ENCODE measurements at places on chromosomes 1 and 21.

DNA sequence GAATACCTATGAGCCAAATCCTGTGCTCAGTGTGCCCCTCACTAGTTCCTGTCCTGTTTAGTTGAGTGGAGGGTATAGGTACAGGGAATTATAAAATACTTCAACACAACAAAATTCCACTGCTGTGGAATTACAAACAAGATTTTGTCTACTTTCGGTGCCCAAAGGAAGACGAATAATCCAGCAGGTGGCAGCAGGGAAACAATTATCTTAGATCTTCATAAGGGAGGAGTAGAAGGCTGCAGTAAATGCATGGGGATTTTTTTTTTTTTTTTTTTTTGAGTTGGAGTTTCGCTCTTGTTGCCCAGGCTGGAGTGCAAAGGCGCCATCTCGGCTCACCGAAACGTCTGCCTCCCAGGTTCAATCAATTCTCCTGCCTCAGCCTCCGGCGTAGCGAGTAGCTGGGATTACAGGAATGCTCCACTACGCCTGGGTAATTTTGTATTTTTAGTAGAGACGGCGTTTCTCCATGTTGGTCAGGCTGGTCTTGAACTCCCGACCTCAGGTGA is 2.0 kb upstream of the PIP5K1A start:
- no peak for DNase-seq

DNA sequence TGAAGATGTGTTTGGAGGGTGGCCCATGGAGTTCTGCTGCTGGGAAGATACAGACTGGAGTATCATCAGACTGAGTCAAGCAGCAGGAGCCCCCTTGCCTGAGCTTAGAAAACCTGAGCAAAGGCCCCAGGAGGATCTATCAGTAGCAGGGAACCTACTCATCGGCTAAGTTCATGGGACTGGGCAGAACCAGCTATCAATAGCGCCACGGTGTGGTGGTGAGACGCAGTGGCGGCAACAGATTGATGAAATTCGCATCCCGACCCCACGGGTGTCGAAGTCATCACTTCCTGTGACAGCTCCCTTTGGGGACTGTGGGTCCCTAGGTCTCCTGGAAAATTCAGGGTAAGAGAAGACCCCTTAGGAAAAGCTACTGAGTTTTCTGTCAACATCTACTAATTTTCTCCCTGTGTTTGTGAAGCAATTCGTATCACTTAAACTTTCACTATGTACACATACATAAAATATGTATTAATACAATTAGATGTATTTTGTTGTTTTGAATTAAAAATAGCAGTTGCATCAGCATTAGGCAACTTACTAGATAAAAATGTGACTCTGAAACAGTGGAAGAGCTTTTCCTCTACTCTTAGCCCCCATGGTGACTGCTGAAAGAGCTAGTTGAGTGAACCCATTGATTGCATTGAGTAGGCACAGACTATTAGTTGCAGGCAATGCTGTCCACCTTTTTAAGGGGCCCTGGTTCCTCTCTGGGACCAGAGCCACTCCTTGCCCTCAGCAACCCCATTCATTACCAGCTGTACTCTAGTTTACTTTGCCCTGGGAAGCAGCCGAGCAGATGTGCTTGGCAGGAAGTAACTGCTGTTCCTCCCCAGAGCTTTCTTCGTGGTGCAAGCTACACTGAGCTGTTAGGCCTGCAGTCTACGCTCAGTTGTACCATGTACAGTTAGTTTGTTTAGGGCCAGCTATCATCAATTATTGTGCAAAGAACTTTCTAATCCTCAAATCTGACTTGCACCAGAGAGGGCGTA is 7.3 kb upstream of the CACNA1S start:
- no peak for DNase-seq

- DNase-seq = no peak
Observed at GRCh38 chr1:37809942-37810341, 1.9 kb upstream of the YRDC start.

- DNase-seq = no peak
Observed at GRCh38 chr21:14866859-14867765, 197.7 kb downstream of the NRIP1 start.

- DNase-seq = no peak
Observed at GRCh38 chr1:64744492-64745180, at the start of gene RAVER2. Gene RAVER2 (plus strand): TSS chr1:64745075. CDS start chr1:64745173, 98 bp downstream.

DNA sequence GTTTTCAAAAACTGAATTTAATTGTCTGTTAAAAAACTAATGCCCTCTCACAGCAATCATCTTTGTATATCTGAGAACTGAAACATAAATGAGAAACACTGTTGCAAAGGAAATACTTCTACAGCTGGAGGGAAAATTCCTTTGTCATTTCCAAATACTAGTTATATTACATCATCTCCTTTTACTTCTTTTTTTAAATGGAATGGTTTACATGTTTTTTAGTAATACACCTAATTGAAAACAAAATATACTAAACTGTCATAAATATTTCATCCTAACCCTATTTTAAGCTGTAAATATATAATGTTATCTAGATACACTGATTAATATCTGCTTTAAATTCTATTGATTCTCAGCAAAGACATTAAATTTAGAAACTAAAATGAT is 19.1 kb downstream of the CDC42BPA start:
- DNase-seq = no peak

DNA sequence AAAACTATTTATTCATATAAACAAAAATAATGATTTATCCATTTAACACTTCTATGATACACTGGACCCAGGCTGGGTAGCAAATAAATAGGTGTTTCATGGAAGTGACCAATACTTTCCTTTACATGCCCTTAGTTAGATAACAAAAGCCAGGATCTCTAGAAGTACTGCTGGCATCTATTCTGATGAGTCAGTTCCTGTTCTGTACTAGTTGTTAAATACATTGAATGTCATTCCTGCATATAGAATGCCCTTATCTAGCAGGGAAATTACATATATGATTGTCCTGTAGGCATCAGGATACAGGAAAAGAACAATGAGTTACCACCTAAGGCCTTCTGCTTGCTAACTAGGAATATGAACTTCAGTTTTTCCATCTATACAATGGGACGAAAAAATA is 130.8 kb downstream of the HFM1 start:
- no peak for DNase-seq

- no peak for DNase-seq
Observed at GRCh38 chr1:79041666-79042065, 35.1 kb upstream of the ADGRL4 start.

- DNase-seq = no peak
Observed at GRCh38 chr1:199721001-199721400, 306.5 kb upstream of the NR5A2 start.

- no peak for DNase-seq
Observed at GRCh38 chr21:45390831-45391742, 13.9 kb upstream of the COL18A1 start.

GRCh38 chr1:23246274-23246673 is 29.0 kb upstream of the HTR1D start:
- DNase-seq = no peak

GRCh38 chr1:47693115-47693514 is 255.3 kb downstream of the FOXD2 start:
- no peak for DNase-seq

DNA sequence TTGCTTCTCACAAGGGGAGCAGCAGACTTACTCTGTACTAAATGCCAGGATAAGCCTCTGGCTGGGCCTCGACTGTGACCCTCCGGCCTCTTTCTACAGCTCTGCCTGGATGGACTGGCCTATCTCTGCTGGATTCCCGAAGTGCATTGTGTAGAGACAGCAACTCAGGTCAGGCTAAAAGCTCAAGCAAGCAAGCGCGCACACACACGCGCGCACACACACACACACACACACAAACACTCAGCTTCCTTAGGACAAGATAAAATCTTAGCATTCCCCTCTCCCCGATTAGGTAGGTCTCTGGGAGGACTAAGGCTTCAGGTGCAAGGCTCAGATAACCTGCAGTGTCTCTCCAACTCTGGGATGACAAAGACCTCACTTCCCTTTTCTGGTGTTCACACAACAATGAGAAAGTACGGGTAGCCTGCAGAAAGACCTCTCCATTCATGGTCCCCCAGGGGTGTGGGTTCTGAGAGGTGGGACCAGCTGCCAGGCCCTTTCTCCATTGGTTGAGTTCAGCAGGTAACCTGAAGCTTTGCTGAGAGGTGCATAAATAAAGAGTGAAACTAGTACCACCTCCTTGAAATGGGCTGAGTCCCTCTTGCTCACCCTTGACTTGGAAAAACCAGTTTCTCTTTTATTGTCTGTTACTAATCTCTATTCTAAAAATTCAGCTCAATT is 155.1 kb upstream of the CAMK1G start:
- no peak for DNase-seq
